ENCODE measurements at places on chromosomes 7 and 10.

DNA sequence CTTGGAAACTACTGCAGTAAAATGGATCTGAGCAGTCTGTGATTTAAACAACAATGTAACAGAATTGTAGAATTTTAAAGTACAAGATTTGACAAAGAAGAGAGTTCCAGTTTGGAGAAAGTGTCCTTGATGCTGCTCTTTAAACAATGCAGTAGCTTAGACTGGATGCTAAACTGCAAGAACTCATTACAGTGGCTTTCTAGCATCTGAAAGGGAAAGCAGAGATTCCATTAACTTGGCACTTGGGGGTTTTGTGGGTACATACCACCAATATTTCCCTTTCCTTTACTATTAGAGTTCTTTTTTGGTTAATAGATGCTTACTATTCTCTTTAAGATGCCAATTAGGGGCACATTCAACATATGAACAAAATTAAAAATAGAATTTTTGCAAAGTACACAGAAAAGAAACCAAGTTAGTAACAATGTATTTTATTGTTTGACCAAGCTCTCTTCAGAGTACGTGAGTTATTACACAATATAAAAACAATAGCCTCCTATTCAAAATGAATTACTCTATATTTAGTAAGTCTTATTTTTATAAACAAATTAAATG lies 11.9 kb downstream of the PSTK start:
- no peak for DNase-seq

DNA sequence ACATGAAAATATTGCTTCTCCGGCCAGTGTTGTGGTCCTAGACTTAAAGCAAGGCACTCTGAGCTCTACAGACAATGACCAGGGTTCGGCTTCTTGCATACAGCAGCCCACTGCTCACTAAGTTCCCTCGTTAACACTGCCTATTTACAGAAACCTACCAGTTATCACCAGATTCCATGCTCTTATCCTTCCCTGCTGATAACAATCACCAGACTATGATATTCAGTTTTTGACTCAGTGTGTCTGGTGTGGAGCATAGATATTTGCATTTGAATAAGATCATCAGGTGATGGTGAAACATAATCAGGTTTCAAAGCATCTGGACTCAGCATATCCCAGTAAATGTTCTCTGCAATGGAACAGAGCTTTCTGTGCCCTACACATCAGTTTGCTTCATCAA lies 182.3 kb downstream of the SNX13 start:
- DNase-seq: no peak

DNA sequence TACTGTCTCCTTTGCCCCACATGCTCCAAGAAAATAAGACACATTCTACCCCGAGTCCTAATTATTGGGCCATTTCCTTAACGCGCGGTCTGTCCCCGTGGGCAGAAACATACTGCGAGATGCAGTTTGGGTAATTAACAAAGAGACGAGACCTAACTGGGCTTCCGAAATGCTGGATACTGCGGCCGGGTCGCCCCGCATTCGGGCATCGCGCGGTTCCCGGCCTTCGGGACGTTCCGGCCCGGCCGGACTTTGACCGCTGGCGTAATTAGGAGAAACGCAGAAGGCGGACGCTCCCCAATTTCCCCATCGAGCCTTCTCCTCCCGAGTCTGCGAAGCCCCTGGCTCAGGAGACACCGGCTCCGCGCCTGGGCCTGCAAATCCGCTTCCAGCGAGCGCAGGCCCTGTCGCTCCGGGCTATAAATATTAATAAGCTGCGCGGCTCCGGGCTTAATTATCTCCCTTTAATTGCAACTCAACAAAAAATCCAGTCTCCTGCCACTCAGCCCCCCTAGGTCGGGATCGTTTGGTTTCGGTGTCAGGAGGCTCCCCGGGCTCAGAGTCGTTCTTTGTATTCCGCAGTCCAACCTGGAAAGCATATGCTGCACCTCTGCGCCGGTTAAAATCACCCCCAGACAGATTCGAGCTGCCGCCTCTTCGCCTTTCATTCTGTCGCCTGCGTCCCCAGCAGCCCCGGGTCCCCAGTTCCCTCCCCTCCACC lies 131.5 kb downstream of the SPAG6 start:
- DNase-seq: no peak

- DNase-seq: no peak
These were observed 359.5 kb downstream of the PTPRN2 start for GRCh38 chr7:158228131-158228530.

- DNase-seq: no peak
These were observed 7.7 kb upstream of the GUSB start for GRCh38 chr7:65989694-65990080.

GRCh38 chr10:92575961-92576360 lies 2.1 kb upstream of the IDE start:
- DNase-seq: no peak

GRCh38 chr7:91474074-91474473 lies 209.8 kb downstream of the FZD1 start:
- no peak for DNase-seq

DNA sequence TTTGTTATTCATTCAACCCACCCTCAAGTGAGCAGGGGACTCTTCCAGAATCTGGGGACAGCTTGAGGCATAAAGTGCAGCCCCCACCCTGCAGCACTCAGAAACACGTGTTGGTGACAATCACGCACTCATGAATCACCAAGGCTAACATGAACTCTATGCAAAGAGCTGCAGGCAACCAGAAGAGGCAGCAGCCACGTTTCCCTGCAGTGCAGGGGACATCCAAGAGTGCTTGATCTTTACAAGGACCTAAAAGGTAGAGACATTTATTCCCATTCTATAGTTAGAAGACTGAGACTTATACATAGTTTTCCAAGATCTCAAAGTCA lies 135.2 kb upstream of the GDF10 start:
- no peak for DNase-seq

DNA sequence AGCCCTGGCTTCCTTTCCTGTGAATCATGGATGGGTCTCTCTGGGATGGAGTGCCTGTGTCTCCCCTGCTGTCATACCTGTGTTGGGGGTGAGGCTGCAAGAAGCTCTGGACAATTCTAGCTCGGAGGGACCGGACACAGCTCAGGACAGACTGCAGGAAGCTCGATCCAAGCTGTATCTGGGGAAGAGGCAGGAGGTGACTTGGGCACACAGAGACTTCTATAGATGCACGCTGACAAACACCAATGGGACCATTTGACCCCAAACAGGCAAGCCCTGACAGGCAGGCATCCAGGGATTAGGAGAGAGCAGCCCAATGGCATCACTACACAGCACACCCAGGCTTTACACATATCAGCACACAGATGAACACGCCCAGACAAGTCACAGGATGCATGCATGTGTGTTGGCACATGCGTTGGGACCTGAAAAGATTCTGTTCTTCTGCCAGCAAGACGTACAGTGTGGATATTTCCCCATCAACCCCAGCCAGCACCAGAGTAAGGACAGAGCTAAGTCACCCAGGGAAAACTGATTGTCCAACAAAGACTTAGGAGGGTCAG lies 4.5 kb downstream of the LLCFC1 start:
- no peak for DNase-seq

DNA sequence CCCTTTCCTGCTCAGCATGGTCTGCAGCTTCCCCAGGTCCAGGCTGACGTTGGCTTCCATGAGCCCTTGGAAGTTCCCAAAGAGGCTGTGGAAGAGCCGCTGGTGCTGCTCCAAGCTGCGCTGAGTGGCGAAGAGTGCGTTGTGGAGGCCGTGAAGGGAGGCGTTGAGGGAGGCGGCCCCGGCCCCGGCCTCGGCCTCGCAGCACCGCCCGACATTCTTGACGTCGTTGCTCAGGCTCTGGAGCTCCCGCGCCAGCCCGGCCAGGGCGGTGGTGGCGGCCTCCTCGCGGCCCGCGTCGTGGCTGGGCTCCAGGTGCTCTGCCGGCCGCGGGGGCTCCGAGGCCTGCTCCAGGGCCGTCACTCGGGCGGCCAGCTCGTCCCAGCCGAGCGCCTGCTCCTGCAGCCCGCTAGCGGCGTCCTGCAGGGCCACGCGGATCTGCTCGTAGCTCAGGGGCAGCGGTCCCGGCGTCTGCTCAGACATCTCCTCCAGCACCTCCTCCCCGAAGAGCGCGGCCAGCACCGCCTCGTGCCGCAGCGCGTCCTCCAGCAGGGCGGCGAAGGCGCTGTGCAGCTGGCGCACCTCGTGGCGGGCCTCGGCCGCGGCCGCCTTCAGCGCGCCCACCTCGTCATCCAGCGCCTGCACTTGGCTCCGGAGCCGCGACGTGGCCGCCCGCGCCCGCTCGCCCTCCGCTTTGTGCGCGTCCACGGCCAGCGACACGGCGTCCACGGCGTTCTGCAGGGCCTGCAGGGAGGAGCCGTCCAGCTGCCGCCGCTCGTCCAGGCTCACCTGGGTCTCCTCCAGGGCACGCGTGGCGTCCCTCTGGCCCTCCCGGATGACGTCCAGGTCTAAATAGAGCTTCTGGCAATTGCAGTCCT lies 14.7 kb downstream of the MMRN2 start:
- no peak for DNase-seq

GRCh38 chr7:97307521-97308108 lies 190.1 kb downstream of the SDHAF3 start:
- no peak for DNase-seq

- DNase-seq: no peak
These were observed 376.8 kb upstream of the STEAP1 start for GRCh38 chr7:89777499-89777898.

DNA sequence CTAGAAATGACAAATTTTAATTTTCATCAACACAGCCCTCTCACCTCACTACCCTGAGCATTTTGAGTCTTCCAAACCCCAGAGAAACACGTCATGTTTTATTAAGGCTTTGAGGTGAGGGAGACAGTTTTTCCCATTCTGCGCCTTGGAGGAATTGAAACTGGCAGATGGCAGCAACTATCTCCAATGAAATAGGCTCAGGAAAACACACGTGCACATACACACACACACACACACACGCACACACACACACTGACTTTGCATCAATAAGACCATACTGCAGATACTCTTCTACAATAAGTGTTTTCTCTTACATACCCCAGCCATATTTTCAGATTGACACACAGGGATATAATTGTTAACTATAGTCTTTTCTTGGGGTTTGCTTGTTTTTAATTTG lies 3.2 kb upstream of the SFTPA2 start:
- DNase-seq: no peak

GRCh38 chr7:71864130-71864529 lies 548.0 kb downstream of the CALN1 start:
- no peak for DNase-seq

GRCh38 chr7:13152755-13153154 lies 465.3 kb downstream of the ARL4A start:
- DNase-seq: no peak

DNA sequence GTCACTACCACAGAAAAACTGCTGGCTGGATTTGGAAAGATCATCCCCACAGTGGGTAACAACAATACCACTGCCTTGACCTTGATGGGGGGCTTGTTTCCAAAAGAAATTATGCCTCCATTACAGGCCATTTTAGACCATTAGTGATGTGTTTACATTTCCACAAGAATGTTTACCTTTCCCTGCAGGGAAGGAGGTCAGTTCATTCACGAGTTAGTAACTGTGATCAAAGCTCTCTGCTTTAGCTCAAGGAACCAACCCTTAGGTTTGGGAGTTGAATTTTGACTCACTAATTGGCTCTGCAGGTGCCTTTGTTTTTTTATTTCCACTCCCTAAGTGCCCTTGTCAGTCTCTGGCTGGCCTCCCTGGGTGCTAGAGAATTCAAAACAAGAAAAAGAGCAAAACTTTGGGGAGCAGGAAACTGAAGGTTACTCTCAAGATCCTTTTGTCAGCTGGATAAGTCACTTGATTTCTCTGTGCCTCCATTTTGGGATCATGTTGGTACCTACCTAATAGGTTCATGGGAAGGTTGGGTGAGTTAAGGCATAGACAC lies 41.1 kb upstream of the NUPR2 start:
- DNase-seq: peak; percentile 81

- DNase-seq: no peak
These were observed 24.3 kb upstream of the PDZD8 start for GRCh38 chr10:117399341-117400196.

Measured in NCI-H1105 (cell line).